ENCODE measurements at places on chromosomes 4 and X.

GRCh38 chr4:40525752-40526598, 103.7 kb downstream of the RBM47 start:
- no peak for DNase-seq

GRCh38 chr4:102647117-102647516, 113.7 kb downstream of the MANBA start:
- DNase-seq = no peak

DNA sequence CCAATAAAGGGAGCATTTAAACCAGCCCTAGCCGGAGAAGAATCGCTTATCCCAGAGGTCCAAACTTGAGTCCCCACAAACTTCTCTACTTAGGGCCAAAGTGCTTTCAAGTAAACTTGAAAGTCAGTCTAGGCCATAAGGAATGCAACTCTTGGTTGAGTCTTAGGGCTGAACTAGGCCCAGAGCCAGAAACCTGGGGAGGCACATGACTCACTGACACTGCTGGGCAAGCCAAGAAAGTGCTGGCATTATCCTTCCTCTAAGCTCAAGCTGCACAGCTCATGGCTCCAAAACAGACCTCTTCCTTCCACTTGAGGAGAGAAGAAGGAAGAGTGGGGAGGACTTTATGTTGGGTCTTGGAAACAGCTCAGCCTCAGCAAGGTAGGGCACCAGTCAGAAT, 1257.3 kb upstream of the DIAPH2 start:
- DNase-seq = no peak

- no peak for DNase-seq
These were observed 855.3 kb downstream of the PCDH7 start for GRCh38 chr4:31575504-31575903.

DNA sequence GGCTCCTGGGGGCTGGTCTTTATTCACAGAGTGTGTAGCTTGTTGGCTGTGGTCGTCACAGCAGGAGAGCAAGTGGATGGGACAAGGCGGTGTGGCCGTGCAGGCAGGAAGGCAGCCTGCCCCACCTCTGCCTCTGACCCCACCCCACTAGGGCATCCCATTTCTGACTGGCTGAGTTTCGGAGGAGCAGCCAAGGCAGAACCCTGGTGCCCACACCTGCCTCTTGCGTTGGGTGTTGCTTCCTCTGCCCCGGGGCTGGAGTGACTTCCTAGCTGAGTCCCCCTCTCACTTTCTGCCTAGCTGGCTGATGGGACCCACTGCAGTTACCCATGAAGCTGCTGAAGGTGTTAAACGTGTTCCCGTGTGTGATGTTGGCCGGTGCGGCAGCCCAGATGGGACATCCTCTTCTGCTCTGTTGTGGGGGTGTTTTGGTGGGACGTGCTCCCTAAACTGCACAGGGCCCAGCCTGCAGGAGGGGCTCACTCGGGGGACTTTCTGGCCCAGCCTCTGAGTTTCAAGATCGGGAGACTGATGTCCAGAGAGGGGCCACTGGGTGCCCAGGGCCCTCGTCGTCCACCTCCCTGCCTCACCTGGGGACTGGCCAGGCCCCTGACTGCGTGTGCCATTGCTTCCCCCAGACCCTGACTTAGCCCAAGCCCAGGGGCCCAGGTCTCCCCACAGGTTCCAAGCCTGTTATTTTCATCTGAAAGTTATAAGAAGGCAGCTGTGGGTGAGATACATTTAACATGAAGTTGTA, 101.5 kb downstream of the PSAPL1 start:
- no peak for DNase-seq

DNA sequence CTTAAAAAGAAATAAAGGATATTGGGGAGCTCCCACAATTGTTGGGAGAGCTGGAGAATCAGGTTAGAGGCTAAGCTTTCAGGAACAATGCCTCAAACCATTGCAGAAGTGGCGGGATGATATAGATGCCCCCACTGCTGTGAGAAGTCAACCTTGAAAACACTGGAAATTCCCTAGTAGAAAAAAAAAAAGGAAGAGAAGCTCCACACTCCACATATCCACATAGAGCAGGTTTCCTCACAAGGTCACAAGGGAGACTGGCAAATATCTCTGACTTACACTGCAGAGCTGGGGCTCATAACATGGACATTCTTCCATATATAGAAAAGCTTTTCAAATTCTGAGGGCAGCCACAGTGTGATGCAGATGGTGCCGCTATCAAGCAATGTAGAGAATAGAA, 22.7 kb upstream of the OGT start:
- DNase-seq = no peak

- no peak for DNase-seq
These were observed at the start of gene PPP1R3F for GRCh38 chrX:49269767-49270248. PPP1R3F (plus strand) TSS chrX:49269793; CDS start chrX:49269870, 77 bp downstream.

GRCh38 chr4:143668930-143669552, 31.4 kb downstream of the FREM3 start:
- DNase-seq = no peak

- DNase-seq = no peak
These were observed 949.2 kb downstream of the TECRL start for GRCh38 chr4:63460075-63460474.

DNA sequence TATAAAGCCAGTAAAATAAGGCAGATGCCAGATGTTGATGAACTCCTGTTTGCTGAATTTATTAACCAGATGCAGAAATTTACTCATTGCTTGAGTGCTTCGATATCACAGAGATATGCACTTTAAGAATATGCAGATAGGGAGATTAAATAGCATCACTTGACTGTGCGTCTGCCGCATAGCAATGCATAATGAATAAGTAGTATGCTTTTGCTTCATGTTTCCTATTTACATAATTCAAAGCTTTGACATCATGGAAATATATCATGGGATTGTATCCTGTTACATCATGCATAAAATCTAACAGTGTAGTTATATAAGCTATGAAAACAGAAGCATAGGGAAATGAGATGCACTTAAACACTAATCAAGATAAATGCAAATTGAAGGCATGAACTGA, 45.9 kb downstream of the VEGFC start:
- no peak for DNase-seq
